ELF-1 (cell line): ENCODE measurements at places on chromosomes 1 and 21.

GRCh38 chr1:11062965-11063401 is 3.2 kb upstream of the SRM start:
- no peak for DNase-seq

DNA sequence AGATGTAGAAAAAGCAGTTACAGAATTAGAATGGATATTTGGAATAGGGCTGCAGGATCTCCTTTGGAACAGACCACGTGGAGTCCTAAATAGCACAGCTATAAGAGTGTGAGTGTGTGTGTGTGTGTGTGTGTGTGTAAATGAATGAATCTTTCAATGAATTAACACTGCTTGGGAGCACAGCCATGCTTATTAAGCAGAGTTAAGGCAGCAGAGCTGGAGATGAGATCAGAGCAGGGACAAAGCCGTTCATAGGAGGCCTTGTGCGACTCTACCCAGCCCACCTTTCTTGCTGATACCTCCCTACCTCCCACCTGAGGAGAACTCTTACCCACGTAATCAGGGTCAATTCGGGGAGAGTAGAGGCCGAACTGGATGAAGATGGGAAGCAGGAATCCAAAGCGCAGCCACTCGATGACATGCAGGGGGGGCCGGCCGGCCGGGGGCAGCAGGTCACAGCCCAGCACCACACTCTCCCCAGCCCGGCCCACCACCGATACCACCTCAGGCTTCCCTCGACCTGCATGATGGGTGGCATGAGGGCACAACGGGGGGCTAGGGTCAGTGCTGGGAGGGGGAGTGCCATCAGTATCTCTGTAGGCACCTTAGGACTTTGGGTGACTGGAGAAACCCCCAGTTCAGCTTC is 2.7 kb downstream of the IGSF9 start:
- DNase-seq, result no peak

DNA sequence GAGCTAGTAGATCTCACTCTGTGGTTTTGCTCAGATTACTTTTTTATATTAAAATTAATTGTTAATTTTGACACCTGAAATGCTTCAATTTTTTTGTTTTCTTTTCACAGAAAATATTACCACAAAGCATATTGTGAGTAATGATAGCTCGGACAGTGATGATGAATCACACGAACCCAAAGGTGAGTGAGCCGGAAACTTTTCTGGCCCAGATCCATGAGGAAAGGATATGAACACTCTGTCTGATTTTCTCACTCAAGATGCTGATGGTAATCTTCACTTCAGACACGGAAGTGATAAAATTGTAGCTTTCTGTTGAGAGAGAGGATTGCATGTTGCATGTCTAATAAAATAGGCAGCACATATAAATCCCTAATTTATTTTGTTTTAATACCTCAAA is 121.8 kb downstream of the PLA2G4A start:
- no peak for DNase-seq

DNA sequence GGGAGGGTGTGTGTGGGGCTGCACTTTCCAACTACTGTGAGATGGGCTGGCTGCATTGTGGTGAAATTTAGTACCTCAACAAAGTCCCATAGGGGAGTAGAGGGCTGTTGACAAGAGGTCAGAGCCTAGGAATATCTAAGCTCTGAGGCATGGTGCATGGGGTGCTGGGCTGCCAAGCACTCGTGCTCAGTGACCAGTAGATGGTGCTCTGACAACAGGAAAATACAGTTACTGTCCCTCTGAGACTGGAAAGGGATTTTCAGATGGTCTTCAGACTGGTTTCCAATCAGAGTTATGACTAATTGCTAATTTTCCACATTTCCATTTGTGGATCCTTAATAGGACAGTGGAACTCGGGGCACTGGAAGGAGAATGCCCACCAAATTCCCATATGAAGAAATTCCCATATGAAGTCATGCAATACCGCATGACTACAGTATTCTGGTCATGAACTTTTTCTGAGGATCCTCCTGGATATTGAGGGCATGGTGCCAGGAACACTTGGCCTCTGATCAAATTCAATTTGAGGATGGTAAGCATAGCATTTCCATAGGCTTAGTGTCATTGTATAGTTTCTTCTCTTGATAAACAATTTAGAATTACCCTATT is 4.1 kb upstream of the CACNA1E start:
- DNase-seq, result peak; percentile 56

DNA sequence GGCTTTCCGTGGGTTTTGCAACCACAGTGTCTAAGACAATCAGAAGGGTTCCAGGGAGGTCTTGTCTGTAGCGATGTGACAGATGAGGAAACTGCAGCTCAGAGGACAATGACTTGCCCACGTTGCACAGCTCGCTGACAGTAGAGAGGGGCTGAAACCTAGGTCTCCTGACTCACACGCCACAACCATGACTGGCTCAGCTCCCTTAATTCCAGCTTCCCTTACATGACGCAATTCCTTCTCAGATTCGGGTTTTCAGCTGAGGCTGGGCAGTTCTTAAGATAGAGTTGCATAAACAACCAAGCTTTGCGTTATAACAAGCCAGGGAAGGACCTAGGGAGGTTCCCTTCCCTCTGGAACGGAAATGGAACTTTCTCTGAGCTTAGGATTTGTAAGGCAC is 36.3 kb downstream of the DHCR24 start:
- no peak for DNase-seq

DNA sequence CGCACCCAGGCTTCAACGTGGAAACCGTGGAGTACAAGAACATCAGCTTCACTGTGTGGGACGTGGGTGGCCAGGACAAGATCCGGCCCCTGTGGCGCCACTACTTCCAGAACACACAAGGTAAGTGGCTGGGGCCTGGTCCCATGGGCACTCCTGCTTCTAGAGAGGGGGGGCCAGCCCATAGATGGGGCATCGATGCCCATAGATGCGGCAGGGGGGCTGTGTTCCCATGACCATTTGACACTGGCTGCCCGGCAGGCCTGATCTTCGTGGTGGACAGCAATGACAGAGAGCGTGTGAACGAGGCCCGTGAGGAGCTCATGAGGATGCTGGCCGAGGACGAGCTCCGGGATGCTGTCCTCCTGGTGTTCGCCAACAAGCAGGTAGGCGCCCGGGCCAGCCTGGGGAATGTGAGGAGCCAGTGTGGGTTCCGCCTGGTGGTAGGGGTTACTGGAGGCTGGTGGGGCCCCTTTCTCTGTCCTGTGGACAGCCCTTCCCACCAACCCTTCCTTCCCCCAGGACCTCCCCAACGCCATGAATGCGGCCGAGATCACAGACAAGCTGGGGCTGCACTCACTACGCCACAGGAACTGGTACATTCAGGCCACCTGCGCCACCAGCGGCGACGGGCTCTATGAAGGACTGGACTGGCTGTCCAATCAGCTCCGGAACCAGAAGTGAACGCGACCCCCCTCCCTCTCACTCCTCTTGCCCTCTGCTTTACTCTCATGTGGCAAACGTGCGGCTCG is 5.6 kb downstream of the C1orf35 start:
- peak; percentile 1 for DNase-seq

DNA sequence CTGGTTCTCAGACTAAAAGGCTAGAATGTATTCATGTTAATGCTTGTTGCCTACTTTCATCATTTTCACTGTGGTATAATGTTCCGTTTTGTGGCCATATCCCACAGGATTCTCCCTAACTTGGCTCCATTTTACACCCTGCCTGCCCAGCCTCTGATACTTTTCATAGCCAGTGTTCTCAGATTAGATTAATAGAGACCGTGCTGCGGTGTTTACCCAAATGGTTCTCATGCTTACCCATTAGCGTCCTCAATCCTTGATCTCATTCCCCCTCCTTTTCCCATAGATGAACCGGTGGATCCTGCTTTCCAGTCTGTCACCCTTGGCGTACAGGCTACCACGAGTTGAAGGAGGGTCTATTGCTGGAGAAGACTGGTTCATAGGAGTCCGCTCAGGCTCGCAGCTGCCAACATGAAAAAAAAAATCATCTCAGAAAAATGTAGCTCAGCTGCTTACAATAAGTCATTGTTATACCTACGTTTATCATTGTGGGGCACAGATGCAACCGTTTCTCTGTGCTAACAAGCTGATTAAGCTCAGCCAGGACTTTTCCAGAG is 78.7 kb downstream of the SETD4 start:
- no peak for DNase-seq
